ENCODE measurements at places on chromosomes 5 and 9.

DNA sequence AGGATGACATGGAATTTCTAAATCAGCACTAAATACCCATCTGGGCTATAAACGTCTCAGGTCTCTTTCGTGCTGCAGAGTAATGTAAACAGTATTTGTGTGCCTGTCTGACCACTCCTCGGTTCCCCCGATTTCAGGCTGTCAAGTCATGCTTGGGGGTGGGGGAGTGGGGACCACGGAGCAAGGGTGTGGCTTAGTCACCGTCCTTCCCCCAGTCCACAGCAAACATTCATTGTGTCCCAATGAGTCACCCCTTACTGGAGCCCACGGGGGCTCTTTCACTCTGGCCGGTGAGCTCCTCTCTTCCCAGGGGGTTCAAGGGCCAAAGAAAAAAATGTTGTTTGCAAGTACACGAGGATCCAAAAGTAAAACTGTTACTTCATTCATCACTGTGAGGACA is 72.4 kb upstream of the ICE1 start:
- no peak for DNase-seq

- DNase-seq, result no peak
Measured at GRCh38 chr5:25399878-25400480, 755.2 kb upstream of the CDH10 start.

DNA sequence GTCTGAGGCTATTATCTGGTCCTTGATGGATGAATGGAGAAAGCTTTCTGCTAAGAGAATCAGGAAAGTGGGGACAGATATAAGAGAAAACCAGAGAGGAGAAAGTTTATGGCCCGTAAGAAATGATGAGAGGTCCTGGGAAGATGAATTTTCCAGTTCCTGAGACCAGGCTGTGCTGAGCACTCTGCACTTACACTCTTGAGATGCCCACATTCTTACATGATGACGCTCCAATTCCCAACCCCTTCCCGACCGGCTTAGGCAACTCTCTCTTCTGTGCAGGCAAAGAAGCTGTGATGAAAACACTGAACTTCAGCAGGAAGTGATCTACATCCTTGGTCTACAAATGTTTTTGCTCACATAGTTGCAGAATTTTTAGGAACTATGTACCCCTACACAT is 417.0 kb downstream of the ARHGEF28 start:
- no peak for DNase-seq

- DNase-seq, result no peak
Measured at GRCh38 chr5:147859962-147860640, 18.4 kb upstream of the SCGB3A2 start.

DNA sequence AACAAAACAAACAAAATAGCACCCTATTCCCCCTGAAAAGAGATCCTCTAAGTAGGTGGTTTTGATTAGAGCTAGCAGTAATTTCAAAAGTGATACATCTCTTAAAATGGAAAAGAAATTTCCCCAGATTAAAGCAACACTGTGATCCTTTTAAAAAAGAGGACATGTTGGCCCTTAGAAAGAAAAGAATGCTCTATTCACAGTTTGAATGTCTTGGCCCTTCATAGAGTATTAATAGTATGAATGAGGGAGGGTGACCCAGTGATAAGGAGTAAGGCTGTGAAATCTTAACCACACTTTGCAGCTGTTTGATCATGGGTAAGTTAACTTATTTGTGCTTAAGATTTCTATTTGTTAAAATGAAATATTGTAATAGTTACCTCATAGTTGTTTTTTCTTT is 467.7 kb upstream of the MEF2C start:
- no peak for DNase-seq

DNA sequence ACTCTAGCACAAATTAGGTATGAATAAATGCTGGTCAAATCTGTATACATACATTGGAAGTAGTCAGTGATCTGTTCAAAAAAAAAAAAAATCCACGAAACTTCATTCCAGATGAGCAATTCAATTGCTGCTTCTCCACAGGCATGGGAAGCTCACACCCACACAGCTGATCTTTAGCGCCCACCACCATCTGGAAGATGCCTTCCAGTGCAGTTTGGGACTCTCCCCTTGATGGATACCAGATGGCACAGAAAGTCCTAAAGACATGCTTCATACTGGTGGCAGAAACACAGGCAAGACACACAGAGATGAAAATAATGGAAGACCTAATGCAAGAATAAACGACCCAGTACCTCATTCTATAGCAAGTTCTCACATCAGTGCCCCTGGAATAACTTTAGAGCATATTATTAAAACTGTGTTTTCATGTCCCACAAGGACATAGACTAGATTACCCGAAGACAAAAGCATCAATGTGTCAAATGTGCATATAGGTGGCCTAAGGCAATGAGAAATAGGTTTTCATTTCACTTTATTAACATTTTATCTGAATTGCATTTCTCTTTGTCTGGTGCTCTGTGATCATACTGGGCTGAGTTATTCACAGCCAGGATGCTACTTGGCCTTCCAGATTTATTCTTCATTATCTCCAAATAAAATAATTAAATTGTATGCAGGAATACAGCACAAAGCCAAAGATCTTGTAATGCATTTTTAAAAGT is 135.4 kb upstream of the TAS2R1 start:
- DNase-seq, result no peak

DNA sequence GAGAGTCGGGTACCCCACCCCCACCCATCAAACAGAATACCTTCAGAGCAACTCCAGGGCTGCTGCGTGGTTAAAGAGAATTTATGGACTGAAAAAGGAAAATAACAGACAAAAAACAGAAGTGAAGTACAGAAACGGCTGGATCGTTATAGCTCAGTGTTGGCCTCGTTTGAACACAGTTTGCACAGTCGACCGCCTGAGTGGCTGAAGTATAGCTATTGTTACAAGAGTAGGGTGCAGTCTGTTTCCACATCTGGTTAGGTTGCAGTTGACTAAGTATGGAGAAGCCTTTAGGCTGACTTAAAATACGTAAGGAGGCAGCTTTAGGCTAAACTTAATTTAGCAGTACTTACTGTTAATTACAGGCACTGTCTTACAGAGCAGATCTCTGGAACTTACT is 121.2 kb downstream of the GCNT1 start:
- DNase-seq, result no peak

GRCh38 chr5:9596171-9596780 is 33.9 kb downstream of the TAS2R1 start:
- DNase-seq, result no peak

DNA sequence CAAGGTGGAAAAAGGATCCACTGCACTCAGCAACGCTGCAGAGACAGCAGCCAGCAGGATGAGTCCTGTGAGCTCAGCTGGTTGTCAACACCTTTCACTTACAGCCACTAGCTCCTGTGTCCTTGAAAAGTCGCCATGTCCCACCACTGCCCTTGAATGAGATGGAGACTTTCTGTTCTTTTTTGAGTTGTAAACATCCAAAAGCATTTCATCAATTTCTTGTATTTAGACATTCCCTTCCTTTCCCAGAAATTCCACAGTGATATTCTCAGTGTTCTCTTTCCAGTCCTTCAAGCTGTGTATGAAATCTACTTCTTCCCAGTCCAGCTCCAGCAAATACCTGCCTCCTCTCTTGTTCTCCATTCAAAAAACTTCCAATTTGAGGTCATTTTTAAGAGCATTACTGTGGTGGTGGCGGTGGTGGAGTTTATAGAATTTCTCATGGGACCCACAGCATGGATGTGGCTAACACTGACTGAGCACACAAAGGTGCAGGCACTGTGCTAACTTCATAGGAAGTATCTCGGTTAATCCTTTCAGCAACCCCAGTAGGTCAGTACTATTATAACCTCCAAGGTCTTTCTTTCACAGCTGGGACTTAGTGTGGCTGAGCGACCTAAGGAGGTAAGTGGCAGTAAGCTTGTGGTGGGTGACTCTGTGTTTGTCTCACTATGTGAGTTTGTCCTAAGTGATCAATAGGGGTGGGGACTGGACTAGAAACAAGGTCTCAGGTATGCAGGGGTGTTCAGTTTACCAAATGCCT is 15.0 kb upstream of the GPX3 start:
- DNase-seq, result no peak

- DNase-seq, result no peak
Measured at GRCh38 chr5:159451197-159452052, 121.1 kb upstream of the IL12B start.

- DNase-seq, result no peak
Measured at GRCh38 chr5:77885519-77885918, 109.4 kb upstream of the TBCA start.

DNA sequence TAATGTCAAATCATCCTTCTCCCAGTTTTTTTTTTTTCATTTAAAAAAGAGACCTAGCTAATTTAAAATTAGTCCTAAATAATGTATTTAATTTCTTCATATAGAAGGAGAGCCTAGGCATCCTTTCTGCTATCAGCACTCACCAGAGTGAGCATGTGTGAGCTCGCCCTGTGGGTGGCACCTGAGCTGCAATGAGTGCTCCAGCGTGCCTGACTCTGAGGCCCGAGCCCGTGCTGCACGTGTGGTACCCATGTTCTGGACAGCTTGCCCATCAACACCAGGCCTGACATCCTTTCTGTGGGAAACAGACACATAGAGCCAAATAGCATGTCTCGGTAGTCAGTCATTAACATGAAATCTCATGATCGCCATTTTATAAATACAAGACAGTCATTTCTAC is 381.4 kb downstream of the DTWD2 start:
- no peak for DNase-seq

GRCh38 chr5:172687940-172688339 is 46.9 kb downstream of the NEURL1B start:
- no peak for DNase-seq

GRCh38 chr5:175120412-175120811 is 323.6 kb downstream of the DRD1 start:
- no peak for DNase-seq

GRCh38 chr5:67196537-67197059 is at the start of gene CD180:
Gene CD180 (minus strand): TSS chr5:67196799. CDS start chr5:67196641, 158 bp downstream.
- DNase-seq, result no peak

DNA sequence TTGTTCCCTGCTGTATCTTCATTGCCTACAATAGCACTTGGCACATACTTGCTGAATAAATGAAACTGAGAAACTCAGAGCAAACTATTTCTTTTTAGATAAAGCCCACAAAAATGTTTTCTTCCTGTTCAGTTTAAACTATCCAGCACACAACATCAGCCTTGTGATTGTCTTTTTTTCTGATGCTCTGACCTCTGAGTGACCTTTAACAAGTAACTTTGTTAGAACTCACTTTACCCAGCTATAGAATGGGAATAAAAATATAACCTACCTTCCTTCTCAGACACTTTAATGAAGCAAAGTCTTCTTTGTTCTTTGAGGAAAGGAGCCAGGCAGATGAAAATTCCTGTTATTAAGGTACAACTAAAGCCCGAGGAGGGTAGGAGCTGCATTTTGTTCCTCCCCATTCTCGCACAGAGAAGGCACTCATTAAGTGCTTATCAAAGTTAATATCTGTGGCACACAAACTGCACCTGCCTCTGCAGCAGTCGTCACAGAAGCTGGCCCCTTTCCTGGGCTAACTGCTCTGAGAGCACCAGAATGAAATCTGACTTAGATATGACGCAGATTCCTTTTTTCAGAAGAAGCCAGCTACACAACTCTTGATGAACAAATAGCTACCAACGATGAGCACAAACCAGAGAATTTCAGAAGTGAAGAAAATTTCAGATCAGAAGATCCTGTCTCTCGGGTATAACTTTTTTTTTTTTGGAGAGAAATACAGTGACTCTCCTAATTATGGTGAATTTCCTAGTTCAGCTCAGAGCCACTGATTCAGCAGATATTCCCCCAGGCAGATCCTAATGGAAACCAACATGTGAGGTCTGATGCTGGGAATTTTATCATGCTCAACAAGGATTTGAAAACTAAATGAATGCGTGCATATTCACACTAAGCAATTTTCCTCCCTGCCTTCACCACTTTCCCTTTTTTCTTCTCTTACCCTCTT is 31.0 kb upstream of the NR3C1 start:
- DNase-seq, result peak; percentile 64

- DNase-seq, result no peak
Measured at GRCh38 chr5:80798633-80799032, 143.8 kb upstream of the DHFR start.

GRCh38 chr5:116448870-116449427 is 125.7 kb downstream of the SEMA6A start:
- DNase-seq, result no peak

DNA sequence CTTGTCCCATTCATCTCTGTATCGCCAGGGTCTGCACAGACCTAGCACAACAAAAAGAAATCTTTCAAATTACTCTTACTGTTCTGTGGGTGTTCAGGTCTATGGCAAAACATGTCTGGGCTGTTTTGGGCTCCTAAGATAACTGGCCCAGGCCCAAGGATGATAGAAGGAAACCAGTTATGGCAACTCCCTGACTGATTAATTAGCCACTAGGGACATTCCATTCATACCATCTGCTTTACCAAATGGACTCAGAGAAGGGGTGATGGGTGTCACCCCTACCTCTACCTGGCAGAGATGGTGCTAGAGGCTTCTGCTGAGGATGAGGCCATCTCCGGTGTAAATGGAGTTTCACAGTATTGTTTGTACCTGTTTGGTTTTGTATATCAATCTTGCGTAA is 1.9 kb downstream of the SLC31A2 start:
- DNase-seq, result no peak

DNA sequence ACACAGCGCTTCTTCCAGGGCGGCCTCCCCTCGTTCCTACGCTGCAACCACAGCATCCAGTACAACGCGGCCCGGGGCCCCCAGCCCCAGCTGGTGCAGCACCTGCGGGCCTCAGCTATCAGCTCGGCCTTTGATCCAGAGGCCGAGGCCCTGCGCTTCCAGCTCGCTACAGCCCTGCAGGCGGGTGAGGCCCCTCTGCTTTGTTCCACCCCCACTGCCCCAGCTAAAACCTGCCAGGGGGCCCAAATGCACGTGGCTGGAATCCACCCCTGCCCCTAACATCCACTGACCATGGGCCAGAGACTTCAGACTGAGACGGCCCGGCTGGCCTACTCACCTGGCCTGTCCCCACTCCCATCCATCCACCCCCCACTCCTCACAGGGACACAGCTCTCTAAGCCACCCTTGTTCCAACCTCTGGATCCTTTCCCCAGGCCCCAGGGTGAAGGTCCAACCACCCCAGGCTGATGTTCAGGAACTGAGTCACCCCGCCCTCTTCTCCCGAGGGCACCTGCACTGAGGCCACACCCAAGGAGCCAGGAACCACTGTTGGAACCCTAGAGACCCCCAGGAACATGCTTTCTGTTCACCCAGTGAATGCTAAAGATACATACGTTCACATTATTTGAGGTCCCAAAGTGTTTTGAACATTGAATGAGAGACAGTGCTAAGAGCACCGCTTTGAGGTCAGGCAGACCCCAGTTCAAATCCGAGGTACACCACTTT is 18.9 kb upstream of the ASS1 start:
- no peak for DNase-seq

All from T-helper 22 cell (primary cell).